ENCODE measurements at places on chromosomes 2 and 18. TPM values are rescaled to one million over a fixed set of nuclear protein-coding genes. Genes with fewer than 3 reads are reported as not detected.

DNA sequence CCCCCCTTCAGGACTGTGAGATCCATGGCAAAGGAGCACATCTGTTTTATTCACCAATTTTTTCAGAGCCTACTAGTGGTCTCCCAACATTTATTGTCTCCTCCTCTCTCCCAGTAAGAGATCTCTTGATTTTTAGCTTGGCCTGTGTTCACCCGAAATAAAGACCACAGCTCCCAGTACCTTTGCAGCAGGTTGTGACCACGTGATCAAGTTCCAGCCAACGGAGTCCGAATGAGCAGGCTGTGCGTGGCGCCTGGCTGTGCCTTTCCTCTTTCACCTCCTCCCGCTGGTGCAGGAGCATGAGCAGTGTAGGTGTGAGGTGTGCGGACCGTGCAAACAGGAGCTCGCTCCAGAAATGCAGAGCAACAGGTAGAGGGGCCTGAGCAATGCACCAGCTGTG is 143.6 kb upstream of the GLI2 start:
- DNase-seq = no peak

DNA sequence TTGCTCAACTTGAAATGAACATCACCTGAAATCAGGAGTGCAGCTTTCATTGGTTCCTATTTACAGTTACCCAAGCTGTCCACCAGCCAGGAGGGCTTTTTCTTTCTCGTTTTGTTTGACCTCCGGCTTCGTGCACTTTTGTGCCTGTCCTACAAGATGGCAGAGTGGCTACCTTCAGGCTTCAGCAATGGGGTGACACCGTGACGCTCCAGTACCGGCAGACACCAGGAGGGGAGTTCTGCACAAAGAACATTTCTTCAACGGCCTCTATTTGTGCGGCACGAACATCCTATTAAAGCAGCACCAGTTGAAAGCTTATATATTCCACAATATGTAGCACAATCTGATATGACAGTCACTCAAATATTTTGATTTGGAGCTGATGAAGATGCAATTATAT is 18.3 kb downstream of the RNASEH1 start:
- no peak for DNase-seq

DNA sequence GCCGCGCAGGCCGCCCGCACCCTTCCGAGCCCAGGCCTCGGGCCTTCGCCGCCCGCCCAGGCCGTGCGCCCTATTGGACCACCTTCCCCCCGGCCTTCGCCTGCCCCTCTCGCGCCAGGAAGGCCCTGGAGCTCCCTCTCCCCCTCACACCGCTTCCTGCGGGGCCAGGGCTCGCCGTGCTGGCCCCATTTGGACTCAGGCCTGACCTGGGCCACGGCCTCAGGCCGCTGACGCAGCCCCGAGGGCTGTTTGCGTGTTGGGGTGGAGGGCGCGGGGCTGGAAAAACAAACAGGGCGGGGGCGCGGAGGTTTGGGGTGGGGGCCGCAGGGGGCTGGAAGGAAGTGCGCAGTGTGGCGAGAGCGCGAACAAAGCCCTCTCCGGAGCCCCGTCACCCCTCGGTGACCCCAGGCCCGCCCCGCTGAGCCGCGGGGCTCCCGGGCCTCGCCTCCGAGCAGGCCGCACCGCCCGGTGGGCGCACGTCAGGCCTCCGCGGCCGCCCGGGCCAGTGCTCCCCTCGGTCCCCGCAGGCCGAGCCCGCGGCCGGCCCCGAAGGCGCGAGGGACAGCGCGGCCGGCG is 12.3 kb upstream of the SIX3 start:
- DNase-seq = no peak

DNA sequence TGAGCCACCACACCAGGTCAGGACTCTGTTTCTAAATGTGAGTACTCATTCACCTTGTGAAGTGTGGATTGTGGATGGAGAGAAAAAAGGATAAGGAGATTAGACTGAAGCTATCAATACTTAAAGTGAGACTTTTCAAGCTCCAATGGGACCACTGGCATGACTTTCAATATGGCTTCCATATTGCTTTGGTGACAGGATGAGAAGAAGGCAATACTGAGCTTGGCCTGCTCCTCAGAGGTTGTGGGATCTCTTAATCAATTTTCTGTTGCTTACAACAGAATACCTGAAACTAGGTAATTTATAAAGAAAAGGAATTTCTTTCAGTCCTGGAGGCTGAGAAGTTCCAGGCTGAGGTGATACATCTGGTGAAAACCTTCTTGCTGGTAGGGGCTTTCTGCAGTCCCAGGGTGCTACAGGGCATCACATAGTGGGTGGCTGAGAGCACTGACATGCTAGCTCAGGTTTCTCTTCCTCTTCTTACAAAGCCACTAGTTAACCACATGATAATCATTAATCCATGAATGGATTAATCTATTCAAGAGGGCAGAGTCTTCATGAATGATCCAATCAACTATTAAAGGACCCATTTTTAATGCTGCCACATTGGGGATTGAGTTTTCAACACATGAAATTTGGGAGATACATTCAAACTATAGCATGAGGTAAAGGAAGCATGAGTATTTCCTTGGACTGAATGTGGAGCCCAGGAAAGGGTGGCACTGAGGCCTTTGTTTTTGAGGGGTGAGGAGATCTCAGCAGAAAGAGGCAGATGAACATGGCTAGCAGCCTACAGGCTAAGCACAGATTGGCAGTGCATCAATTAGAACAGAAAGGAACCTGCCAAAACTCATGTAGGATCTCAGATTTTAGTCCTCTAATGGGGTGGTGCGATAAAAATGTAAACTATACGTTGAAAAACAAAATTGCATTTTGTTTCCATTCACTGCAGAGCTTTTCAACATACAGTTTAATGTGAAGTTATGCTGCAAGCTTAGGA is 274.5 kb downstream of the PIK3C3 start:
- DNase-seq = no peak

PECR gene
- total RNA-seq = 6.3 TPM

GRCh38 chr2:68689553-68690537 is 44.8 kb upstream of the ARHGAP25 start:
- DNase-seq = no peak

DNA sequence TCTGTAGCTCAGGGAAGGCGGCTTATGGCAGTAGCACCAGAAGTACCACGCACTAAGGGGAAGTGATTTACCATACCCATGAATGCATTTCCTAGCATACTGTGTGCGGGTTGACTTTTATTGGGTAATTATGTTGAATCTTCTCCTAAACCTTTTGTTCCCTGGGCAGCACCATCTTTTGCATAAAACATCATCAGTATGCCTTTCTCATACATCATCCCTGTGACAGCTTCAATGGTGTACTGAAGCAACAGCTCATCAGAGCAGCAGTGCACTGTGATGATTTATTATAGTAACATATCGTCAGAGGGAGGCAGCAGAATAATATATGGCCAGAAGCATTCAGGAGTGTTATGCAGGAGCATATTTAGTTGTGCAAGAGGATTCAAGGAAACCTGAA is 204.9 kb downstream of the CDH7 start:
- DNase-seq = no peak

SERPINB11 gene
- total RNA-seq = not detected

GRCh38 chr2:204115137-204116056 is 178.8 kb downstream of the ICOS start:
- no peak for DNase-seq

GRCh38 chr2:45567974-45568789 is 42.9 kb downstream of the SRBD1 start:
- no peak for DNase-seq
